Kasumi-1 (cell line): ENCODE measurements at places on chromosomes 3 and 15.

DNA sequence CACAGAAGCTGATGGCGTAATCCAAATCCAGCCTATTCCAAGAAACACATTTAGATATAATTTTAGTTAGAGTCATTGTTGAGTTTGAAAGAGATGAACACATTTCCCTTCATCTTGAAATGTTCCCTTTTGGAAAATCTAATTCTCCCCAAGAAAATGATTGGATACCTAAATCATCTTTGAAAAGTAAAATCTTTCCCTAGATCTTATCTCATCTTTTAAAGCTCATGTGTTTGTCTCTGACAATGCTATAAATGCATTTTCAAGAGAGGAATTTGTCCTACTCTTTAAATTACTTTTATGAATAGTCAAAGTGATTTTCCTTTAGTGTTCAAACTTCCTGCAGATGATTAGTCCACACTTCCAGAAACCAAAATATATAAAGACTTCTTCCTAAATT, 82.6 kb upstream of the CNTN6 start:
- no peak for DNase-seq

DNA sequence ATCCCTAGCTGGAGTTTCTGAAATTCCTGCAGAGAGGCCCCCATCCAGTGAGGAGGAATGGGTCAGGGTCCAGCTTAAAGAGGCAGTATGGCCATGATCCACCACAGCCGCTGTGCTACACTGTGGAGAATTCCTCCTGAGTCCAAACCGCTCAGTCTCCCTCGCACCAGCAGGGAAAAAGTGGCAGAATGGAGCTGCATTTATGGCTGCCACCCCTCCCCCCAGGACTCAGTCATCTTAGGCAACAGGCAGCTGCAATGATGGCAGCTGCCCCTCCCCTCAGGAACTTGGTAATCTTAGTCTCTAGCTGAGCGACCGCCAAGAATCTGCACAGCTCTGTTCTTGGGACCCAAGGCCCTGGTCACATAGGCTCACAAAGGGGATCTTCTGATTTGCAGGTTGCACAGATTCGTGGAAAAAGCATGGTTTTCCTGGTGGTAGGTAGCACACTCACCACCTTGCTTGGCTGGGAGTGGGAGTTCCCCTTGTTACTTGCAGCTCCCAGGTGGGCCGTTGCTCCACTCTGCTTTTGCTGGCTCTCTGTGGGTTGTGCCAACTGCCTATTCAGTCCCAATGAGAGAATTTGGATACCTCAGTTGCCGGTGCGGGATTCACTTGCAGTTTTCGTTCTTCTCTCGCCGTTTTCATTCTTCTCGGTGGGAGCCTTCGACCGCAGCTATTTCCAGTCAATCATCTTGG, 204.1 kb downstream of the STXBP5L start:
- DNase-seq = no peak

DNA sequence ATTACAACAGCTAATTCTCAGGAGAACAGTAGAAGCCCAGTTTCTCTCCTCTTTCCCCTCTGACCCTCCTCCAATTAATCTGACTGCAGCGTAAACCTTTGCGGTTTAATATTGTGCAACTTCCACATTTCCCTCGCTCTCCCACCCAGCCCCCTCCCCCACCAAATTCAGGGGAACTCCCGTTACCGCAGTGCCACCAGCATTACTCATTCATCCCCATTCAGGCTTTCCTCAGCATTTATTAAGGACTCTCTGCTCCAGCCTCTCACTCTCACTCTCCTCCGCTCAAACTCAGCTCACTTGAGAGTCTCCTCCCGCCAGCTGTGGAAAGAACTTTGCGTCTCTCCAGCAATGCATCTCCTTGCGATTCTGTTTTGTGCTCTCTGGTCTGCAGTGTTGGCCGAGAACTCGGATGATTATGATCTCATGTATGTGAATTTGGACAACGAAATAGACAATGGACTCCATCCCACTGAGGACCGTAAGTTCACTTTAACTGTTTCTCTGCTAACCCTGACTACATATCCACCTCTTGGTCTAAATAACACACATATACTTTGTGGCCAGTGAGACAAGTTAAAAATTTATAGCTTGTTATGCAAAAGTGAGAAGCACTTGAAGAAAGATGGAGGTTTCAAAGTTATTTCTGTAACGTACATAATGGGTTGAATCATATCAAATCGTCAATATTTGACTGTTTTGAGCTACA, at the start of gene PTX3:
Gene PTX3 (plus strand): TSS at position 268 of the 709 bp plus-strand sequence. CDS start 84 bp downstream, at position 352.
- DNase-seq = peak; percentile 87

- no peak for DNase-seq
These were observed 124.5 kb downstream of the MAGI1 start for GRCh38 chr3:65914032-65914739.

GRCh38 chr3:67531181-67532101, 123.0 kb downstream of the SUCLG2 start:
- DNase-seq = no peak

- no peak for DNase-seq
These were observed 71.7 kb downstream of the ANKRD28 start for GRCh38 chr3:15726043-15726442.

- DNase-seq = no peak
These were observed 20.1 kb upstream of the MAGEF1 start for GRCh38 chr3:184731786-184732537.

DNA sequence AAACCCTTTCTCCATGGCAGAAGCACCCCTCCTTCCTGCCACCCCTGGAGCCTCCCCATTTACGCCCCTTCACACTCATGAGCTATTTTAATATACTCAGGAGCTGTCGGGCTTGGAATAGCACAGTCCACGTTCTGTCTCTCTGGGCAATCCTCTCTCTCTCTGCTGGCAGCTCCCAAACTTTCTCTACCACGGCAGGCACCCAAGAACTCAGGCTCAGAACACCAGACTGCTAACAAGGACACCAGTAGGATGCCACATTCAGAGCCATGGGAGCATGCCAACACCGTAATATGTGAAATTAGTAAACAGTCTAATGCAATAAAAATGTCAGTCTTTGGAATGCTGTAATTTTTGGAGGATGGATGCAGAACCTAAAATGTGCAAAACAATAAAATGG, 19.3 kb downstream of the TNFAIP8L3 start:
- DNase-seq = no peak

- DNase-seq = no peak
These were observed 2.6 kb upstream of the ABHD10 start for GRCh38 chr3:111976254-111976653.

DNA sequence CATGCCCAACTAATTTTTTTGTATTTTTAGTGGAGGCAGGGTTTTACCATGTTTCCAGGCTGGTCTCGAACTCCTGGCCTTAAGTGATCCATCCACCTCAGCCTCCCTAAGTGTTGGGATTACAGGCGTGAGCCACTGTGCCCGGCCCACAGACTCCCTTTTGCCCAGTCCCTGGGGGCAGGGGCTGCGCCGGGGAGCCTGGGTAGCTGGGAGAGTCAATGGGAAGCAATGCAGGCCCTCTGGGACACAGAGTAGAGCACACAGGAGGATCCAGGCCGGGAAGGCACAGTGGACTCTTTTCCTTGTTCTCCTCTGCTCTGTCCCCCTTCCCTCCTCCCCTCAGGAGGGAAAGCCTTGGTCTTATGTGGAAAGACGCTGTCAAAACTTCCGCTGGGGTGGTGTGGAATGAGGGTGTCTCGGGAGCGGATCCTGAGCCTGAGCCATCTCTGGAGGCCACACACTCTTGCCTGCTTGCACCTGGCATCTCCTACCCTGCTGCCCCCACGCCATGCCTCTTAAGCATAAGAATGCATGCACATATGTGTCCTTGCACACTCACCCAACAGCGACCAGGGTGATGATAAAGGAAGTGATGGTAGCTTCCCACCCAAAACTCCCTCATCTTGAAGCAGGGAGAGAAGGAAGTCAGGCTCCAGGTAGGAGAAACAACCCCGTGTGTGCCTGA, 11.9 kb upstream of the PRKCD start:
- no peak for DNase-seq

GRCh38 chr3:62293051-62293780, 80.1 kb downstream of the FEZF2 start:
- no peak for DNase-seq

DNA sequence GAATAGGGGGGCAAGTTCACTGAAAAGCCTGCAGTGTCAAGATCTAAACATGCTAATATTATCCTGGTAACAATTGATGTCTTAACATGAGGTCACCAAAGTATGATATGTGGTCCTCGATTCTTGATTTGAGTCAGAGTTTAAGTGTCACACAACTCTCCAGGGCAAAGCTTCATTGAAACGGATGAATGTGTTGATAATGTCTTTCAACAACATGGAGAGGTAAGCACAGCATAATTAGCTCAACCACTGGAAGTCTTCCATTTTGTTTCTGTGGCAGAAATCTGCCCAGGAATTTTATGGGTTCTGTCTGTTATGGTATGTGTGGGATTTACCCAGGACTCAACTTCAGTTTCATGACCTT, 591.5 kb downstream of the ZNF385D start:
- DNase-seq = no peak

DNA sequence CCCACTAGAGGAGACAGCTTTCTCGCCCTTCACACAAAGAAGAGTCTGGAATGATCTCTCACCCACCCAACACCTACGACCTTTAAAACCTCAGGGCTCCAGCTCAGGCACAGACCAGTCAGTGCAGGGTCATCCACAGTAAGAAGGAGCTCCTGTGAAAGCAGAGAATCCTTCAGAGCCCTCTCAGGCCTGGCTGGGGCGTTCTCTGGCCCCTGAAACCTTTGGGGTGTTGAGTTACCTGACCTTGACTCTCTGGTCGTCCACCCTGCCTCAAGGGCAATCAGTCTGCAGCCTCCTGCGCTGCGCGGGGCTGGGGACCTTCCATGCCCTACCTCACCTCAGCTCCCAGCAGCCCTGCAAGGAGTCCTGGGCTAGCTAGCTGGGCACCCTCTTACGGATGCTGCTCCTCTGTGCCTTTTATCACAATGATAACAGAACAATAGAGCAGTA, 106.2 kb downstream of the ADCY5 start:
- no peak for DNase-seq

- DNase-seq = no peak
These were observed 1101.9 kb downstream of the ROBO1 start for GRCh38 chr3:78665776-78666469.

DNA sequence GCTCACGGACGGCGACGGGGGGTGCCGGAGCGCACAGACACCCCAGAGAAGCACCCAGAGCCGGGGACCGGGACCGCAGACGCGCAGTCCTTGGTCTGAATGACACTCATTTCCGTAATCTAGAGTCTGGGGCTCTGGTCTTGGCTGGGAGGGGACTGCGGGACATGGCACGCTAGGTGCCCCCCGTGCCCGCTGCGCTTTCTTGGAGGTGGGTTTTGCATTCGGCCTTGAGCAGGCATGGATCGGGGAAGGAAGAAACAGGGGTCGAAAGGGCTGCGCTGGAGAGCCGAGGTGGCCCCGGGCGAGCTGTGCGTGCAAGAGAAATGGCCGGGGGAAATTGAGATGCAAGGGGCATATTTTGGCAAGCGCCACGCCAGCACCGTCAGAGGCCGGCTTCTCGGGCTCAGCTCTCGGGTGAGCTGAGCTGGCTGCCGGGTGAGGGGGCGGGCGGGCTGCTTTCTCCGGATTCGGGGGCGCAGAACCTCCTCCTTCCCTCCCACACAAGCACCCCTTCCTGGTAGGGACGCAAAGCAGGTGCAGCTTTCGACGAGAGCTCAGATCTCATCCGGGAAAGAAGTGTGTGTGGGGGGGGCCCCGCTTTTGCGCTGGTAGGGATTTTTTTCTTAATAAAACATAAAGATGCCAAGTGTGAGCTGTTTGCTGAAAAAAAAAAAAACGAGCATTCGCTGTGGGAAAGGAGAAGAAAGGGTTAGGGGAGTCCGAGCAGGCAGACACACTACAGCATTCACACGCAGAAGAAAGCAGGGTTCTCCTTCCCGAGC, 963 bp upstream of the NTRK3 start:
- DNase-seq = no peak

GRCh38 chr15:42119446-42119760, 25.0 kb upstream of the PLA2G4D start:
- no peak for DNase-seq

- DNase-seq = peak; percentile 38
These were observed 6.6 kb downstream of the B3GNT5 start for GRCh38 chr3:183259621-183260020.

DNA sequence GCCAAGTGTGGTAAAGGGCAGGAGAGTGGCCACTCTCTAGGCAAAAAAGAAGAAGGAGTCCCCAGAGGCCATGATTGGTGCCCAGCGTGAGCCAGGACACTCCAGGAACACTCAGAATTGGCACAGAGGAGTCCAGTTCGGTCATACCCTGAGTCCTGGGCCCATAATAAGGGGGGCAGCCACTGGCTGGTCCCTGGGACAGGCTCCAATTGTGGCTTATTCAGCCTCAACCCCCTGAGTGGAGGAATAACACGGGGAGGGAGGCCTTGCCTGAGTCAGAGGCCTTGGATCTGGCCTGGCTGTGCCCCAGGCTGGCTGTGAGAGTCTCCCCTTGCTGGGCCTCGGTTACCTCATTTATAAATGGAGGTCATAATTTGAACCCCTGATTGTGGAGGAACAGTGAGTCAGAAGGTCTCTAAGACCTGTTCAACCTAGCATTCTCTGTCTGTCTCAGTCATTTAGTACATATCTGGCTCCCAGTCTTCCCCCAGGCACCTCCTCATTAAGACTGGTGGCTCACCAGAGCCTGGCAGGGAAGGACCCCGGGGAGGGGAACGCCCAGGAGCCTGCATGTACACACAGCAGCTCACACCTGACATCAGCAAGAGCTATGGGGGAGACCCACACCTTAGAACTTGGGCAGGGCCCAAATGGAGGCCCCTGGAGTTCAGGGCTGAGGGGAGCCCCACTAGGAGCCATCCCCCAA, 95.9 kb upstream of the ATP2B2 start:
- DNase-seq = no peak

DNA sequence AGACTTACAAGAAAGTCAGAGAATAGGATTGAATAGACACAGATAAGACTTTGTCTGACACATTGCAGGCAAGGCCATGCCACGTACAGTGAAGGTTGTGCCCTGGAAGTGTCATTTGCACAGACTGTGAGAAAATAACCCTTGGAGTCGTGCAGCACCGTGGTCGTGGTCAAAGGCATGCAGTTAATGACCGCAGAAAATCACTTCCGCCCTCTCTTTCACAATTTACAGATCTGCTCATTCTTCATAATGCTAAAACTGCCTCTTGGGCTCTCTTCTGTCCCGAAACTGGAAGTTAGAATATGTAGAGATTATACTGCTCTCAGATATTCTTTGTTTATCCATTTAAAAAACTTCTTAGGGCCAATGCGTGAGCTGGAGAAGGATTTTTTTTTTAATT, 73.2 kb upstream of the CTXND1 start:
- DNase-seq = no peak

GRCh38 chr3:126313166-126313565, 44.0 kb downstream of the KLF15 start:
- DNase-seq = no peak
